Frontal cortex (tissue), 4 donors: ENCODE measurements at places on chromosomes 13 and 19. TPM values are rescaled to one million over a fixed set of nuclear protein-coding genes. Genes with fewer than 3 reads are reported as not detected.

DNA sequence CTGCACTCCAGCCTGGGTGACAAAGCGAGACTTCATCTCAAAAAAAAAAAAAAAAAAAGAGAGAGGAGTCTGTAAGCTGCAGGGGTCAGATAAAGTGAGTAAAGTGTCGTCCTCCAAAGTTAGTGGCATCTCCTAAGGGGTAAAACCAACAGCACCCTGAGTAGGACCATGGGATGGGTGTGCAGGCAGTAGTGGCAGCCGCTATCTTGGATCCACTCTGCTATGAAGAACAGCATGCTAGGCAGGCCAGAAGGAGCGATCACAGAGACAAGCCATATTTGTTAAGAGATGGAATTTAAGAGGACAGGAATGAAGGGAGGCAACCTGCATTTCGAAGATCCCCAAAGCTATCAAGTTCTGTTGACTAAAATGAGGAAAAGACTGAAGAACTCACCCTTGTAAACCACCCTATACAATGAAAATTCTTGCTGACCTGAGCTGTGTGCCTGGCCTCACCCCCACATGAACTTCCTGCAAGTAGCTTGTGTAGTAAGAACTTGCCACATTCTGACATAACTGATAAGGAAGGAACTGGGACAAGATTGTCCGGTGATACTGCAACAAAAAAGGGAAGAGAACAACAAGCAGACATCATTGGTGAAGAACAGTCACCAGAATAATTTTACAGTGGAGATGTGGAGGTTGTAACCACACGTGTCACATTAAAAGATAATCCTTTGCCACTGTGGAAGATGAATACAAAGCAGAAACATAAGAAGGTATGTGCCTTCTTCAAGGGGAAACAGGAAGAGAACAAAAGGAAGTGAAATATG is 16.2 kb downstream of the DPY19L3 start:
- no peak for DNase-seq

GRCh38 chr19:33286899-33287298 is 15.4 kb downstream of the CEBPA start:
- no peak for DNase-seq

- no peak for DNase-seq
Measured at GRCh38 chr13:39379667-39380655, 223.0 kb downstream of the LHFPL6 start.

- no peak for DNase-seq
Measured at GRCh38 chr19:3923096-3923758, 9.6 kb upstream of the NMRK2 start.

The ADAT3 gene
- 1.2 TPM for total RNA-seq

The VRK3 gene
- 17.1 TPM for total RNA-seq

The BSG gene
- 114 TPM for total RNA-seq
